ENCODE measurements at places on chromosomes 7 and 10.
A peak's percentile ranks its signal among the peaks of the same experiment; 100 is the strongest.

DNA sequence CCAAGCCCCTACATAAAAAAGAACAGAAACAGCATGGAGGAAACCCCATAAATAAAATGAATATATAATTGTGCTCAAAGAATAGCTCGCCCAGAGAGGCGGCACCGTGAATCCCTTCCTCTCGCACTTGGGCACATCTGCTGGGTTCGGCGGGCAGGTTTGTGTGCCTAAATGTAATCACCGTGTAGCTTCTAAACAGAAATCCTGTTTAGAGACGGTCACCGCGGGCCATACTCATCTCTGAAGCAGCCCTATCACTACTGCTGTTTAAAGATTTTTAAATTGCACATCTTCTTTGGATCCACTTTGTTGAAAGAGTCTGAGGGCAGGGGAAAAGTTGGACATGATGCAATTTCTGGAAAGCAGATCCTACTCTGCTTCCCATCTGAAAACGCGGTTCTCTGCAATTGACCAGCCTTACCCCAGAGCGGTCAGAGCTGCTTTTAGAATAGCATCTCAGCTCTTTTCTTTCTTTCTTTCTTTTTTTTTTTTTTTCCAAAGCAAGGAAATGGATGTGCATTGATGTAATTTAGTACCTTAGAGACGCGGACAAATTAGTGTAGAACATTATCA lies 6.4 kb downstream of the DRGX start:
- no peak for DNase-seq

DNA sequence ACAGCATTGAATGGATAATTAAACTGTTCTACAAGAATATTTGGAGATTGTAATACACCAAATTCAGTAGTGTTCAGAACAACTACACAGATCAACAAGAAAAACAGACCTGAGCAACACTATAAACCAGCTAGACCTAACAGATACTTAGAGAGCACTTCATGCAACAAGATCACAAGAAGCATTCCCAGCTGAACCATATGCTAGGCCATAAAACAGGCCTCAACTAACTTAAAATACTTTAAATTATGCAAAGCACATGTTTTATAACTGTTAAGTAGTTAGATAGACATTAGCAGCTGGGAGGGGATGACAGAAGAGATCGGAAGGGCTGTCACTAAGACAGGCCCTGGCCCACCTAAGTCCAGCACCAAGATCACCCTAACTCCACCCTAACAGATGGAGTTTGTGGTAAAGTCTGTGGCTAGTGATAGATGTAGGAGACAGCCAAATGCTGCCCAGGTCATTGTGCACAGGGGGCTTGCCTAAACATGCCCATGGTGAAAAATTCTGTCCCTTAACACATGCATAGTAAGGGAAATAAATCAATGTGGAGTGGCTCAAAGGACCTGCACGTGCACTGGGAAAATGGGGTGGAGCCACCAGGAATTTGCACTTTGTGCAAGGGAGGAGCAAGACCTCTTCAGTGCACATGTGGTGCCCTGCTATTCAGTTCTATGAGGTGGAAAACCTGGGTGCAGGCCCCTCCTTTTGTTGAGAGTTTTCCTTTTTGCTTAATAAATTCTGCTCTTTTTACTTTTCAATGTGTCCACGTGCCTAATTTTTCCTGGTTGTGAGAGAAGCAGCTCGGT lies 567.8 kb upstream of the NRG3 start:
- no peak for DNase-seq

- peak; percentile 76 for DNase-seq
Observed at GRCh38 chr7:102286237-102287110, at the start of gene SH2B2. Gene SH2B2, plus strand, starts transcription at chr7:102286868. Its CDS starts 13,683 bp downstream, at chr7:102300551.

GRCh38 chr7:106029941-106030340 lies 66.9 kb downstream of the CDHR3 start:
- DNase-seq: no peak

DNA sequence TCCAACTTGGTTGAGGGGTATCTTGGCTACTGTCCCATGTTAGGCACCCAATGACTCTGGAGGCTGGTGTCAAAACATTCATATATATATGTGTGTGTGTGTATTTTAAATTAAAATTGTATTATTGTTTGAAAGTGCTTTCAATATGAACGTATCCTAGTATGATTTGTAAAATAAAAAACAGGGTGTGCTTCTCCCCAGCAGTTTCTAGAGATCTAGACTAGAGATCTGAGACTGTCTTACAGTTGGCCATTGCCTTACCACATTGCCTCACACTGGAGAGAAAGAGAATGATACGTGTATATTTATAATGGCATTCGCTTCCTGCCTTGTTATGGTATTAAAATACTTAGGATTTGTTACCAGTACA lies 1.2 kb downstream of the BAG3 start:
- DNase-seq: peak; percentile 50

DNA sequence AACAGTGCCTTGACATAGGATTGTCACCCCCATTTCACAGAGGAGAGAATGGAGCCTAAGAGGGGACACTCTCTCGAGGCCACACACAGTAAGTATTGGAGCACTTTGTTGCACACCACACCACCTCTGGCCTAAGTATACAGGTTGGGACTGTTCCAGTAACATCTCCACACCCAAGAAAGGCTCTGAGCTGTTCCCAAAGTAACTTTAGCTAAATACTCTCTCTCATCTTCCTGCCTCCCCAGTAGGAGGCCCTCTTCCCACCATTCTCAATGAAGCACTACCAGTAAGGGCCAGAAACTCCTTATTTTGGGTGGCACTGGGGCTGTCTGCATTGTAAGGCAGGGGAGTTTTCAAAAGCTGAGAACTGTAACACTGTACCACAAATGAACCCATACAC lies 189.5 kb downstream of the ZNF438 start:
- no peak for DNase-seq

- peak; percentile 61 for DNase-seq
Observed at GRCh38 chr7:84195295-84196060, 889 bp upstream of the SEMA3A start.

GRCh38 chr7:129218514-129219062 lies 6.2 kb upstream of the AHCYL2 start:
- peak; percentile 63 for DNase-seq

GRCh38 chr7:24827589-24827988 lies 70.3 kb upstream of the GSDME start:
- no peak for DNase-seq

DNA sequence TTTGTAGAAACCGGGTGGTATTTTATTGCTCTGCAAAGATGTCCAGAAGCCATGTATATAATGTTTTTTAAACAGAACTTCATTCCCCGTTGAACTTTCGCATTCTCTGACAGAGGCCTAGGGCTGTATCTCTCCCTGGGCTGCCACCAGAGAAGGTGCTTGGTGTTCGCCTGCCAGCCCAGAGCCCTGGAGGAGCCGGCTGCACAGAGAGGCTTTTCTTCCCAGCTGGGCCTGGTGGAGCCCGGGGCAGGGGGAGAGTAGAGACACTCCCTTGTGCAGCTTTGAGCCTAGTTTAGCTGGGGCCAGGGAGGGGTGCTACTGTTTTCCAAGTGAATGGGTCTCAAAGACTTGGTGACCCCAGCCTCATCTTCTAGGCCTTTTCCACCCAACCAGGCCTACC lies 13.6 kb upstream of the TRIM8 start:
- no peak for DNase-seq

- no peak for DNase-seq
Observed at GRCh38 chr7:151381098-151381347, 28.8 kb downstream of the WDR86 start.

DNA sequence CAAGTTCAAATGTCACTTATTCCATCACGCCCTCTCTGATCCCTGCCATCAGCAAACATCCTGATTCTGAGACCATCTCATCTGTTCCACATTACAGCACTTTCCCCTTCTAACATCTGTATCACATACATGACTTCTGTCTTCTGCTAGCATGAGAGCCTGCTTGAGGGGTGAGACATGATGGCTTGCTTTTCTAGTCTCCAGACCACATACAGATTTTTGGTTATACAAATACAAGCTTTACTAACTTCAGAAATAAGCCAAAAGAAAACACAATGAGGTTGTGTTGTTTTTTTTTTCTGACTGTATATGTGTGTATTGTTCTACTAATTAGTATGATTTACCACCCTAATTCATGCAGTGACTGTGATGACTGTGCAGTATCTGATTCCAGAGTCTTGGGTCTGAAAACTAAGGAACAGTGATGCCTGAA lies 34.3 kb downstream of the NAPEPLD start:
- no peak for DNase-seq

DNA sequence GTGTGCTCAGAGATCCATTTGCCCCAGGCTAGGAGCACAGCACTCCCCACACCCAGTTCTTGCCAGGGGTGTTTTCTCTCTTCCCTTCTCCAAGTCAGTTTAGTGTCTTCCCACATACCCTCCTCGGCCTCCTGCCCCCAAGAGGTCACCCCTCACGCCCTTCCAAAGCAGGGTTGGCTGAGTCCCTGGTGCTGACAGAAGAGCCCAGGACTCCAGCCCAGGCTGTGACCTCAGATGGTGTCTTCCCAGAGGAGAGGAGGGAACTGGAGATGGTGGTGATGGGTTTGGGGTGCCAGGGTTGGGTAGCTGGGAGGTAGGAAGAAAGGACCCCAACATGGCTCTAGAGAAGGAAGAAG lies 19.8 kb downstream of the ZNF775 start:
- DNase-seq: no peak

DNA sequence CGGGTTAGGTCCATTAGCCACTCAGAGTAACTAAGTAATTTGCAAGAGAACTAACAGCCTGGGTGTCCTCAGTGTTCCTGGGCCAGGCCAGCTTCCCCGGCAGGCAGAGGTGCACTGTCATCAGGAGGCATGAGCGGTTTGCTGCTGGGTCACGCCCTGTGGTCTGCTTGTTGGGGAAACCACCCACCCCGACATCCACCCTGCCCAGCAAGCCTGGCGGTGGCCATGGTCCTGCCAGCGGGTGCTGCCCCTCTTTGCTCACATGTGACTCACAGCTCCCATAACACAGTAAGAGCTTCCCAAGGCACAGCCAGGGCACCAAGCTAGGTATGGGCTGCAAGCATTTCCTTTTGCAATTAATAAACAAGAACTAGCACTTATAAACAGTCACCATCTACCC lies 75.9 kb downstream of the RGS10 start:
- peak; percentile 25 for DNase-seq

- DNase-seq: no peak
Observed at GRCh38 chr10:63699785-63700613, 178.8 kb downstream of the REEP3 start.

- peak; percentile 46 for DNase-seq
Observed at GRCh38 chr10:127694580-127695193, 42.3 kb upstream of the FOXI2 start.

DNA sequence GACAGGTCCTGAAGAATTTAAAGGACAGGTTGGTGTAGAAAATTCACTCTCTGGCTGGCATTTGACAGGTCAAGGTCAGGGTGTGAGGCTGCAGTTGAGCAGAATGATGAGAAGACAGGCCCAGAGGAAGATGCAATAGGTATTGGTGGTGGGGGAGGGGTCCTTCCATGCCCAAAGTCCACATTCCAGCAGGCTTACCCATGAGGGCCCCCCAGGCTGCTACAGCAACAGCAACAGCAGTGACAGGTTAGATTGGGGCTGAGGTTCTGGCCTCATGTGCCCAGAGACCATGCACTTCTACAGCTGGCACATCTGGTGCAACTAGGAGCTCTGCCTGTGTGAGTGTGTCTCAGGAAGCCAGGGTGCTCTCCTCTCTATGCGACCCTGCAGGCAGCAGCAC lies 223.5 kb upstream of the GHITM start:
- no peak for DNase-seq

GRCh38 chr7:68821846-68822245 lies 776.4 kb upstream of the AUTS2 start:
- no peak for DNase-seq

- no peak for DNase-seq
Observed at GRCh38 chr7:22596763-22597400, 96.9 kb upstream of the STEAP1B start.

- DNase-seq: no peak
Observed at GRCh38 chr10:110355141-110355831, 50.6 kb upstream of the SMNDC1 start.

DNA sequence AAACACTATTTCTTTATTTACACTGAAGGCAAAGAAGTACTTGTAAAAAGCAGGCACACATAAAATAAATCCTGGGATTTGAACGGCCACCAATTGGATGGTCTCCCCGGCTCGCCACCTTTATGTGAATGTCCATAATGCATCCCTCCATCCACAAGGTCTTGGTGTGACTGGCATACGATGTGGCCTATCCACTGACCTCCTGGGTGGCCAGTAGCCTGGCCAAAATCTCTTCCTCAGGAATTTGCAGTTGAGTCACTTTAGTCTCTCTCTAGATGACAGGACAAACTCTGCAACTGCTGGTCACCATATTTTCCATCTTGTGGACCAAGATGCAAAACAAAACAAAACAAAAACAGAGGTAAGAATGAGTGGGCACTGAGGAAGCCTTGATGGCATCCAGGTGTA lies 39.1 kb downstream of the CDK1 start:
- DNase-seq: no peak

DNA sequence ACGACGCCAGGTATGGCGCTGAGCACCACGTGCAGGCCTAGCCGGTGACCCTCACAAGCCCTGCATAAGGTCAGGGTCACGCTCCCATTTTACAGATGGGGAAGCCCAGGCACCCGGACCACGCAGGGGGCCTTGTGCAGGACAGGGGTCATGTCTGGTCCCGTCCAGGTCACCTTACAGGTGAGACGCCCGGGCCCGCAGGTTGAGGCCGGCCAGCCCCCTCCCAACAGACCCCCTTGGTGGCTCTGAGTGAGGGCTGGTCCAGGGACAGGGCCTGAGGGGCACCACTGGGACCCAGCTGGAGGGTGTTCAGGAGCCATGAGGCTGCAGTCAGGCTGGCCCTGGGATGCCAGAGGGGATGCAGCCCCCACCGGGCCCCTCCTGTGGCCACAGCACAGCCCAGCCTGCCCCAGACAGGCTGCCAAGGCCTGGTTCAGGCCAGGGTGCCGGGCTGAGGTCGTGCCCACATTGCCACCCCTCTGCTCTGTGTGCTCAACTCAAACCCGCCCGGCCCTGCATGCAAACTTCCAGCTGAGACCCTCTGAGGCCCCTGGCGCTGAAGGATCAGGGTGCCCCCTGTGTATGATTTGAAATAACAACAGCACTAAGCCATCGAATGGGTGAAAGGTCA lies 69.0 kb downstream of the PWWP2B start:
- no peak for DNase-seq

DNA sequence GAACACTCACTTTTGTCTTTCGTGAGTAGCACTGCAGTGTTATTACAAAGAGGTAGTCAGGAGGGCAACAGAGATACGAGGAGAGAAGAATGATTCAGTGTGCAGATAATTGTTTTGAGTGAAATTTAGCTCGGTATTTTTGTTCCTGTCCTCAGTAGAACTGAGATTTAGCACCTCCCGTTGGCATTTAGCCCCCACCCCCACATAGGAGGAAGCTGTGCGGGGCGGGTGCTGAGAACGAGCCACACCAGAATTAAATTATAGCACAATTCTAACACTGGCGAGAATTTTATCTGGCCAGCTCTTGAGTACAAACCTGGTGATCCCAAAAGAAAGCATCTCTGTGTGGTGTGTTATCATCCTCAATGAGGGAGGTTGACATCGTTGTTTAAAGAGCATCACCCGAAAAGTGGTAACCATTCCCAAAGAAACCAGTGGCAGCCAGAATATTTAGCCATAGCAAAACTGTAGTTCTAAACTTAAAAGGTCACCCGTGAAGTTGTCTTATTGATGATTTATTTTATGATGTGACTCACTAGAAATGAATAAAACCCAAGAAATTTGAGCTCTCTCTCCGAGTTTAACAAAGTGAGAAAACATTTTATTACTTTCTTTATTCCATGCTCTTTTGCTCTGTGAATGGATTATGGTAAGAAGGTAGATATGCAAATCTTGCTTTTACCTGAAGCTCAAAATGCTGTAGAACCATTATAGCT lies 612.2 kb downstream of the SUGCT start:
- no peak for DNase-seq

- no peak for DNase-seq
Observed at GRCh38 chr10:96622013-96622787, 35.4 kb upstream of the TM9SF3 start.

- no peak for DNase-seq
Observed at GRCh38 chr10:67141300-67141699, 215.5 kb downstream of the LRRTM3 start.
